ENCODE measurements at places on chromosomes 6 and 20.

GRCh38 chr20:63520504-63520933 is at the start of gene PPDPF:
Gene PPDPF, plus strand, starts transcription at chr20:63520765. Its CDS starts 544 bp downstream, at chr20:63521309.
- peak within 1 kb of the TSS; percentile 81 for H3K27ac ChIP-seq
- H3K4me1 ChIP-seq = peaks cover 9% of the 10 kb centered on the region
- DNase-seq = peak; percentile 87

DNA sequence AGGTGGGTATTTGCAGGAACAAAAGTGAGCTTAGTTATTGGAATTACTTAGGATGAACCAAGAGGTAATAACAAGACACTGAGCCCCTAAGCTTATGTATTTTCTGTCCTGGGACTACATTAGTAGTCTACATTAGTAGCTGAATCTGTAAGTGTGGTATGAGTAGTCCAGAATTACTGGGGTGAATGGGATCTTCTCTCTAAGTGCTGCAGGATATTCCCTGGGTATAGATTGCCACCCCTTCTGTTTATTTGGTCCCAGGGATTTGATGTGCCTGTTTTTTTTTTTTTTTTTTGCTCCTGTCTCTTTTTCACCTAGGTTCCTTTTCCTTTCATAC is 5.9 kb downstream of the CD2AP start:
- no peaks in the 10 kb centered on the region for H3K27me3 ChIP-seq
- no peak overlapping the region for H3K27ac ChIP-seq
- no peak overlapping the region for H3K4me3 ChIP-seq
- H3K36me3 ChIP-seq = peaks cover 17% of the 10 kb centered on the region
- H3K4me1 ChIP-seq = peaks cover 45% of the 10 kb centered on the region

DNA sequence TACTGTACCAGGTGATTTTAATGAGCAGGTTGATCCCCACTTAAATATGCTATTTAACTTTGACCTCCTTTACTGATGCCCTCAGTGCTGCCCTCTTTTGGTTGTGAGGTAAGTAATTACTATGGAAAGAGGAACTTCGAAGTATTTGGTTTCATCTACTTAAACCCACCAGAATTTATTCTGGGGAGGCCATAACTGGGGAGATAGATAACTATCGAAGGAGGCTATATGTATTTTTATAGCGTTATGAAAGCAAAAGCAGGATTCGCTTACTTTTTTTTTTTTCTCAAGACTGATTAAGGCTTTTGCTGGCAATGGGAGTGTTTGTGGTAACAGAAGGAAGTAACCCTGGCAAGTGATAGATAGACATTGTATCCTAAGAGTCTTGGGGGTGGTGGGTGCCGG is 168.9 kb upstream of the CENPW start:
- peaks cover 9% of the 10 kb centered on the region for H3K4me1 ChIP-seq
- no peak overlapping the region for H3K27ac ChIP-seq
- peak; percentile 49 for DNase-seq
- H3K36me3 ChIP-seq = no peaks in the 10 kb centered on the region
- peak overlapping the region; percentile 32 for H3K4me3 ChIP-seq

- H3K36me3 ChIP-seq = peaks cover 4% of the 10 kb centered on the region
- H3K27ac ChIP-seq = no peak overlapping the region
- no peak for DNase-seq
Measured at GRCh38 chr6:145822456-145822855, 7.9 kb upstream of the FBXO30 start.

GRCh38 chr6:151814614-151815013 is 7.1 kb downstream of the ESR1 start:
- no peaks in the 10 kb centered on the region for H3K4me1 ChIP-seq
- DNase-seq = no peak
- peaks cover 34% of the 10 kb centered on the region for H3K27me3 ChIP-seq

- DNase-seq = no peak
- H3K4me1 ChIP-seq = no peaks in the 10 kb centered on the region
- H3K27ac ChIP-seq = no peak overlapping the region
- H3K36me3 ChIP-seq = no peaks in the 10 kb centered on the region
- no peaks in the 10 kb centered on the region for H3K27me3 ChIP-seq
- no peak overlapping the region for H3K4me3 ChIP-seq
Measured at GRCh38 chr6:85432554-85432953, 17.3 kb upstream of the NT5E start.

DNA sequence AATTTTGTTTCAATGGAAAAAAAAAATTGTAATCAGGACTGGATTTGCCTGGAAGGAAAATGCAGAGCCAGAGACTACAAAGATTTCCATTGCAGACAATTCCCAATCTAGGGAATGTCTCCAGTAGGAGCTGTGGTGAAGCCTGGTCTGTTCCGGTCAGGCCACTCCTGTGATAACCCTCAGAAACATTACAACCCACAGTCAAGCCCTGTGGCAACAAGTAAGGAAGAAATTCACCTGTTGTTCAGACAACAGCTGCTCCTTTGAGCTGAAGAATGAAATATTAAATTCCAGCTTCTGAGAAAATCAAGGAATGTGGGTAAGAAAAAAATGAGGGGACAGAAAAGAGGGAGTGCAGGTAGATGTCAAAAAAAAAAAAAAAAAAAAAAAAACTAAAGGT is 8.0 kb downstream of the PRKN start:
- H3K36me3 ChIP-seq = no peaks in the 10 kb centered on the region
- no peaks in the 10 kb centered on the region for H3K27me3 ChIP-seq
- H3K27ac ChIP-seq = no peak overlapping the region
- no peak overlapping the region for H3K4me3 ChIP-seq

GRCh38 chr6:30323806-30324205 is 2.9 kb upstream of the TRIM39 start:
- H3K27me3 ChIP-seq = no peaks in the 10 kb centered on the region
- peaks cover 71% of the 10 kb centered on the region for H3K4me1 ChIP-seq
- H3K36me3 ChIP-seq = peaks cover 46% of the 10 kb centered on the region
- no peak overlapping the region for H3K27ac ChIP-seq
- no peak for DNase-seq

DNA sequence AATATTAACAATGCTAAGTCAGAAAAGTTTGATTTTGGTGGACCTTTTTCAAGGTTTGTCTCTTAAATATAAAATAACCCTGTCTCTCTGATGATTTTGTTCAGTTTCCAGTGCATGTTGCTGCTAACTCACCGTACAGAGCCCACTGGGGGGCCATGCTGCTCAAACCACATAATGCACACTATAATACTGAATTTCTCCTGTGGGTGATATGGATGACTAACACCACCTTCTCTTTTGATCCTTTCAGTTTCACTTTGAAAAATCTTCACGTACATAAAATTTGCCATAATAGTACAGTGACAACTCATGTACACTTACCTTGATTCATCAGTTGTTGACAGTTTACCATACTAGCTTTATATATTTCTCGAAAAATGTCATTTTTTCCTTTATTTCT is 506.6 kb upstream of the MAN1A1 start:
- H3K36me3 ChIP-seq = no peaks in the 10 kb centered on the region
- peak overlapping the region; percentile 17 for H3K27ac ChIP-seq
- H3K4me1 ChIP-seq = peaks cover 11% of the 10 kb centered on the region
- peak overlapping the region; percentile 56 for H3K4me3 ChIP-seq
- peak; percentile 34 for DNase-seq

GRCh38 chr20:4864311-4864752 is 137.0 kb downstream of the SLC23A2 start:
- H3K27me3 ChIP-seq = no peaks in the 10 kb centered on the region
- H3K36me3 ChIP-seq = peaks cover 15% of the 10 kb centered on the region
- no peak overlapping the region for H3K27ac ChIP-seq
- peaks cover 5% of the 10 kb centered on the region for H3K4me1 ChIP-seq
- no peak overlapping the region for H3K4me3 ChIP-seq

DNA sequence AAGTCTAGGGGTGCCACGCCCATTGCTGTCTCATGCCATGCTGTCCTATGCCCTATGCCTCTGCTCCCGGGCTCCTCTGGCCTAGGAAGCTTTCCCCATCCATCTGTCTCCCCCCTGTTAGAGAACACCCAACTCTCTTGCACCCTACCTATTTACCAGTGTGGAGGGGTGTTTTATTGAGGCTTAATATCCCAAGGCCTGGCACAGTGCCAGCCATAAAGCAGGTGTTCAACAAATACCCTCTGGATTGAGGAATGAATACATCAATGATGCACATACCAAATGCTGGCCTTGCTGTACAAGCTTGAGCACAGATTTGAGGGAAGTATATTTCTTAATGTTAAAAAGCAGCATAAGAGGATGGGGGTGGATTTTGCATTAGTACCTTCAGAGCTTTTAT is 38.3 kb downstream of the METTL24 start:
- no peaks in the 10 kb centered on the region for H3K4me1 ChIP-seq
- no peak overlapping the region for H3K27ac ChIP-seq

- no peak overlapping the region for H3K27ac ChIP-seq
- no peak for DNase-seq
- H3K36me3 ChIP-seq = peaks cover 43% of the 10 kb centered on the region
- H3K4me1 ChIP-seq = peaks cover 26% of the 10 kb centered on the region
- H3K4me3 ChIP-seq = no peak overlapping the region
Measured at GRCh38 chr20:34377072-34377847, 14.2 kb downstream of the ITCH start.

- no peak overlapping the region for H3K27ac ChIP-seq
- H3K4me1 ChIP-seq = no peaks in the 10 kb centered on the region
- peaks cover 31% of the 10 kb centered on the region for H3K27me3 ChIP-seq
- H3K4me3 ChIP-seq = peak overlapping the region; percentile 39
Measured at GRCh38 chr6:125100074-125100652, 53.4 kb upstream of the TPD52L1 start.

GRCh38 chr6:141467881-141468280 is 664.8 kb upstream of the GJE1 start:
- no peaks in the 10 kb centered on the region for H3K27me3 ChIP-seq
- peaks cover 3% of the 10 kb centered on the region for H3K36me3 ChIP-seq
- H3K4me3 ChIP-seq = no peak overlapping the region
- peaks cover 26% of the 10 kb centered on the region for H3K4me1 ChIP-seq
- H3K27ac ChIP-seq = no peak overlapping the region

DNA sequence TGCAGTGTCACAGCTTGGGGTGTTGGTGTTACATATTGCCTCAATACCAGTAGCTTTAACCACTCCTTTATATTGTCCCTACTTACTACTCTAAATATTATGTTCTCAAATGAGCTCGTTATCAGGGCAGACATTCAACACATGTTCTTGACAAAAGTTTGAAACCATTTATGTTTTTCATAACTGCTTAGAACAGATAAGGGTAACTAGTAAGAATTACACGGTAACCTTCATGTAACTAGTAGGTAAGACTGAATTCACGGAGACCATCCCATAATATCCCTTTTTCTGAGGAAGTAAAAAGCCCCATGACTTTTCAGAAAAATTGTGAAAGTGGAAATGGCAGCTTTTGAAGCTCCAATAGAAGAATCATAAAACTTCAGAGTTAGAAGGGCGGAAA is 59.6 kb upstream of the CENPW start:
- no peaks in the 10 kb centered on the region for H3K27me3 ChIP-seq
- no peak overlapping the region for H3K27ac ChIP-seq
- DNase-seq = no peak
- no peaks in the 10 kb centered on the region for H3K36me3 ChIP-seq
- H3K4me3 ChIP-seq = no peak overlapping the region

DNA sequence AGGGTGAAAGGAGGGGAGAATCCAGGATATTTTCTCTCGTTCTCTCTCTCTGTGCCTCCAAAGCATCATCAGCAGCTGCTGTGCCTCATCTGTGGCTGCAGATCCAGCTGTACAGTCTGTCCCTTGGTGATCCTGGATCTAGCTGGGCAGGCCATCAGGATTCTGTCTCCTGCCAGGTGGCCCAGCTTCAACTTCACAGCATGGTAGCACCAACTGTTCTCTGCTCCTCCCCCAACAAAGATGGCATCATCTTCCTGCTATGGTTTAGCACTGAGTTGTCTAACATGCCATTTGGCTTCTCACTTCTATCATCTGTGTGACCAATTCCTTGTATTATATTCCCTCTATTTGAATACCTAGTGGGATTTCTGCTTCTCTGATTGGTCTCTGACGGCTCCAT is 28.6 kb upstream of the ARFGEF2 start:
- H3K27me3 ChIP-seq = peaks cover 28% of the 10 kb centered on the region
- no peaks in the 10 kb centered on the region for H3K4me1 ChIP-seq
- no peaks in the 10 kb centered on the region for H3K36me3 ChIP-seq
- DNase-seq = no peak
- H3K4me3 ChIP-seq = no peak overlapping the region
- H3K27ac ChIP-seq = no peak overlapping the region

DNA sequence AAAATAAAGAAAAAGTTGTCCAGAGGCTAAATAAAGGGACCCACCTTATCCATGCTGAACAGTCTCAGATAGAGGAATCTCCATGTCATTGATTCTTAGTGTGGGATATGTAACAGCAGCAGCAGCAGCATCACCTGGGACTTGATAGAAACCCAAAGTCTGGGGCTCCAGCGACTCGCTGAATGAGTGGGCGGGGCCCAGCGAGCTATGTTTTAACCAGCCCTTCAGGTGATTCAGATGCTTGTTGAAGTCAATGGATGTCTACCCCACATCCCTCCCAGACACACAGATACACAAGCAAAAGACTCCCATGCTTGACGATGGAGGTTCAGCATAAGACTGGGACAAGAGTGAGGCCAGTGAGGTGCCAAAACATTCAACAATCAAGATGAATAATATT is 298.6 kb downstream of the UBE3D start:
- H3K4me3 ChIP-seq = no peak overlapping the region
- H3K36me3 ChIP-seq = no peaks in the 10 kb centered on the region
- no peak for DNase-seq
- H3K27ac ChIP-seq = no peak overlapping the region
- H3K27me3 ChIP-seq = no peaks in the 10 kb centered on the region
- no peaks in the 10 kb centered on the region for H3K4me1 ChIP-seq

DNA sequence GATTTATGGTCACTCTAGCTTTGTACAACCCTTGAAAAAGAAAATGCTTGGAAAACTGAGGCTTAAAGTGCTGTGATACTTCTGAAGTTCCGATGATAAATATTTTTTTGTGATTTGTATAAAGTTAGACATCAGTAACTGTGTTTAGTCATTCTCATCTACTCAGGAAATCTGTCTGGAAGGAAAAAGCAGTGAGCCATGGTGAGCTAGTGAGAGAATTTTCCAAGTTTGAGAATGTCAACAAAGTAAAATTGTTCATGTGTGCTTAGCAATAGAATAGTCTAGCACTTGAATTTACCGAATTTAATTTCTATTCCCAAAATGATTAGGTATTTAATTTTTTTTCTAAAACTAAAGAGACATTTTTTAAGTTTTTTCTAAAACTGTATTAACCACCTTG is 41.3 kb upstream of the PLCB4 start:
- no peak overlapping the region for H3K4me3 ChIP-seq
- no peaks in the 10 kb centered on the region for H3K27me3 ChIP-seq
- H3K36me3 ChIP-seq = no peaks in the 10 kb centered on the region
- no peak overlapping the region for H3K27ac ChIP-seq
- DNase-seq = no peak

DNA sequence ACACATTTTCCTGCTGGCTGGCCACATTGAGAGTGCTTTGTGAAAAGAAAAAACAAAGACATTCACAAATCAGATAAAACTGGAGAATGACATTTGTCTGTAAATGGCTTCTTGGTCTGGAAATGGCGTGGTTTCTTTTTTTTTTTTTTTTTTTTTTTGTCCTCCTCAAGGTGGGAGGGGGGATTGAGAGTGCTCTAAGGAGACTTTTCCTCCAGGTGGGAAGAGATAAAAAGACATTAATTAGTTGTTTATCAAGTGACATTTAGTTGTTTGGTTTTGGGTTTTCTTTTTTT is 40.4 kb downstream of the GNAS start:
- no peaks in the 10 kb centered on the region for H3K27me3 ChIP-seq
- peaks cover 51% of the 10 kb centered on the region for H3K36me3 ChIP-seq
- peaks cover 49% of the 10 kb centered on the region for H3K4me1 ChIP-seq
- H3K4me3 ChIP-seq = peak overlapping the region; percentile 82
- H3K27ac ChIP-seq = peak overlapping the region; percentile 99
- no peak for DNase-seq

- no peaks in the 10 kb centered on the region for H3K4me1 ChIP-seq
- H3K36me3 ChIP-seq = peaks cover 4% of the 10 kb centered on the region
- peaks cover 15% of the 10 kb centered on the region for H3K27me3 ChIP-seq
- H3K27ac ChIP-seq = no peak overlapping the region
- no peak for DNase-seq
Measured at GRCh38 chr6:27112974-27113373, 134.5 kb upstream of the PRSS16 start.
